ENCODE measurements at places on chromosomes 16 and 17.

GRCh38 chr16:79451196-79451816 is 149.2 kb downstream of the MAF start:
- no peak for DNase-seq

GRCh38 chr17:5701381-5701780 is 117.1 kb upstream of the NLRP1 start:
- no peak for DNase-seq

DNA sequence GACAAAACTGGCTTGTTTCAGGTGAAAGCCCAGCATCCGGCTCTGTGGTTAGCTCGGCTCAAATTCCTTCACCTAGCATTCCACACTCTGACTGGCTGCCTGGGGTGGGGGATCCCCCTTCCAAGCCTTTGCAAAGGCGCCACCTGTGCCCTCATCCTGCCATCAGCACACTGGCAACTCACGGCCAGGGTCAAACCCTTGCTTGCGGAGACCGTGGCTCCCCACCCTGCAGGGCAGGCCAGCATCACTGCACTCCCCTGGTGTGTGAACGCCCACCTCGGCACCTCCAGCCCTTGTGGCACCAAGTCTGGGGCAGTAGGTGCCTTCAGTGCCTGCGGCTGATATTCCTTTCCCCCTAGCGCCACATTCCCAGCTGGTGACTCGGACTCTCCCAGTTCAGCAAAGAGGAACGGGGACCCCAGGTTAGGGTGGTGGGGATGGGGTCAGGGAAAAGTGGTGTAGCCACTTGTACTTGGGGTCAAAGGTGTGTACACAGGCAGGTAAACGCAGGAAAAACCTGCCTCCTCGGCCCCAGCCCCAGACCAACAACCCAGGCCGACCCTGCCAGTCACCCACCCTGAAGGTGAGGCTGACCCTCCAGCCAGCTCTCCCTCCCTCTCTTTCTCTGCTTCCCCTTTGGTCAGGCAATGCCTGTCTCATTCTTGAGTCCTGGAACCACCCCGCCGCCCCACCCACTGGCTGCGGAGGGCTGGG is 1.1 kb downstream of the FLII start:
- DNase-seq, result no peak

- no peak for DNase-seq
Measured at GRCh38 chr16:50525716-50526115, 22.5 kb upstream of the NKD1 start.

DNA sequence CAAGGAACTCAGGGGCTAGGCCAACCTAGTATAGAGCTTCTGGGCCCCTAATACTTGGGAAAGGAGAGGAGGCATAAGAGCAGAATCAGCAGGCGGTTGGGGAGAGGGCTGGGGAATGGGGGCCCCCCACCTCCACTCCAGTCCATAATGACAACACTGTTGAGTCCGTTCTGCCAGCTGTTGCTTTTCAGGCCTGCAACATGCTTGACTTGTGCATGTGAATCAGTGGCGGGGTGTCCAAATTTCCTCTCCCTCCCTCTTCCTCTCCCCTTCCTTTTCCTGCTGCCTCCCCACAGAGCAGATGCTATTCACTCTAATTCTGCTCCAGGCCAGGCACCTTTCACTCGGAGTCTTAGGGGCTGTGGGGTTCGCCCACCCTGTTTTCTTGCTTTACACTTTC is 31.7 kb downstream of the SGSM2 start:
- no peak for DNase-seq

- no peak for DNase-seq
Measured at GRCh38 chr17:44779211-44780025, 20.6 kb downstream of the ADAM11 start.

GRCh38 chr16:15594711-15595320 is 48.1 kb downstream of the MARF1 start:
- no peak for DNase-seq

All from esophagus squamous epithelium (tissue), 5 donors.